ENCODE measurements at places on chromosomes 2 and 18.

DNA sequence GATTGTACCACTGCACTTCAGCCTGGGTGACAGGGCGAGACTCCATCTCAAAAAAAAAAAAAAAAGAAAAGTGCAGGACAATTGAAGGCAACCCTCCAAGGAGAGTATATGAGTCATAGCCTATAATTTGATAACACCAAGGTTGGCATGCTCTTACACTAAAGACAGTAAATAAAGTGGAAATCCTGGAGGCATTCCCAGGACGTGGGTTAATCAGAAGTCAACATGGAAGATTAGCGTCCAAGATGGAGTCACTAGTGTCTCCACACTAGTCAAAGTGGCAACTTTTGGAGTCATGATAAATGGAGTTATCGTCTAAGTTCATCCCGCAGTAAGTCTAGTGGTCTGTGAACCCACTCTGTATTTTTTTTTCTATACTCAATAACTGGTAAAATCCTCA lies 21.2 kb upstream of the UGGT1 start:
- DNase-seq, result no peak

DNA sequence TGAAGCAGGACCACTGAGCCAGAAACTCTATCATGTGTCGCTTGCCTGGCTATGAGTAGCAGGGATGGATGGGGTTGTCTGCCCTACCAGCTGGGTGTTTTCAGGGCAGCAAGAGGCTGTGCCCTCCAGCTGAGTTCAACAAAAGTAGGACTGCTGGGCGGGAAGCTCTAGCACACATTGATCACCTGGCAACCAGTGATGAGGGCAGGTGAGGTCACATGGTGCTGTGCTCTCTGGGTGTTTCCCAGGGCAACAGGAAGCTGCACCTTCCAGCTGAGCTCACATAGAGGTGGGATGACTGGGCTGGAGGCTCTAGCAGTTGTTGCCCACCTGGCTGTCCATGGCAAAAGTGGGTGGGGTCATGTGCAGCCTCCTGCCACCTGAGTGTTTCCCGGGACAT lies 487.3 kb upstream of the VWC2L start:
- DNase-seq, result no peak

GRCh38 chr2:29954316-29954715 lies 32.9 kb upstream of the ALK start:
- DNase-seq, result no peak

GRCh38 chr2:81901017-81901416 lies 1596.5 kb upstream of the LRRTM1 start:
- DNase-seq, result no peak

DNA sequence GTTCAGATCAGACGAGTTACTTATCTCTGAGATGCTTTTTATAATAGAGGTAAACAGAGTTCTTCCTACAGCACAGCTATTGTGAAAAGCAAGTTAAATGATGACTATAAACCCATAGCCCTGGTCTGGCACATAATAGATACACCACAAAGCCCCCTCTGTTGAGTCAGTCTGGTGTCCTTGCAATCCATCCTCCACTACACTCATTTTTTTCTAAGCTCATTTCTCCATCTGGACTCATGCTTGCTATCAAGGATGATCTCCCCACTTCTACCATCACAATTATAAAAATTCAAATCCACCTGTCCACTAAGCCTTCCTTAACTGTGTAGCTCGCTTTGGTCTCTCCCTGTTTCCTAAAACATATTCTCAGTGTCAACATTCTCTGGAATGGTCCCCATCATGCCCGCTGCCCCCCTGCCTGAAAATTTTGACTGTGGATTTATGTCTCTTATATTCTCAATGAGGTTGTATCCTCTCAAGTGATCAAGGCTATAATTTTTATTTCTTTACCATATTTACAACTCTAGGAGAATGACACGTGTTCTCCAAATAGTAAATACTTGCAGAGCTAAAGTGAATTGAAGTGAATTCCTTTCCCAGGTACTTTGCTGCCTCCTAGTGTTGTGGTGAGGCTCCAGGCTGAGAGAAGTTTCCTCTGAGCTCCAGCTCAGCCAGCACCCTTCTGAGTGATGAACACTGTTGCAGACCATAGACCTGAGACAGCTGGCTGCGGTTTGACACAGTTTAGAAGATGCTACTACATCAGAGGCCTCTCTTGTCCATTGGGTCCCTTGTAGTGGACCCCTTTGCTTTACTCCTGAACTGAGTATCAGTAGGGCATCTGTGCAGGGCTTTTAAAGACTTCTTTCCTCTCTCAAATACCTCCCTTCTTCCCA lies 108.7 kb downstream of the DPP10 start:
- DNase-seq, result no peak

GRCh38 chr2:146587291-146587713 lies 1257.5 kb upstream of the ACVR2A start:
- no peak for DNase-seq
